Activated T-cell treated with anti-CD3 and anti-CD28 coated beads, Interleukin-2, amount 50 U/mL, for 4 hours (primary cell): ENCODE measurements at places on chromosomes 5 and 9. TPM values are rescaled to one million over a fixed set of nuclear protein-coding genes. Genes with fewer than 3 reads are reported as not detected.

PDE6A gene
- total RNA-seq = not detected

IFNA21 gene
- not detected for total RNA-seq

GRCh38 chr5:167952278-167952995 is 339.0 kb upstream of the WWC1 start:
- no peak for DNase-seq

GRCh38 chr5:180283026-180283615 is 8.8 kb downstream of the MAPK9 start:
- no peak for DNase-seq

GRCh38 chr5:95229646-95230045 is 55.2 kb downstream of the MCTP1 start:
- no peak for DNase-seq

GRCh38 chr9:102985162-102985895 is 9.8 kb upstream of the CYLC2 start:
- DNase-seq = no peak

- DNase-seq = no peak
Observed at GRCh38 chr5:100519075-100519474, 16.1 kb upstream of the FAM174A start.

- DNase-seq = no peak
Observed at GRCh38 chr5:54743581-54743980, 226.0 kb downstream of the SNX18 start.

DNA sequence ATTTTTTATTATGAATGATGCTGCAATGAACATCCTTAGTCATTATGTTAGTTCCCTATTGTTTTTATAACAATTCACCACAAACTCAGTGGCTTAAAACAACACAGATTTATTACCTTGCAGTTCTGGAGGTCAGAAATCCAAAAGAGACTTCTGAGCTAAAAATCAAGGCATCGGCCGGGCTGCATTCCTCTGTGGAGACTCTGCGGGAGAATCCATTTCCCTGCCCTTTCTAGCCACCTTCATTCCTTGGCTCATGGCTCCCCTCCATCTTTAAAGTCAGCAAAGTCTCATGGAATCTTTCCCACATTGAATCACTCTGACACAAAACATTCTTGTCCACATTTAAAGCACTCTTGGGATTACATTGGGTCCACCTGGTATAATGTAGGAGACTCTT is 38.6 kb downstream of the SNX18 start:
- no peak for DNase-seq

DNA sequence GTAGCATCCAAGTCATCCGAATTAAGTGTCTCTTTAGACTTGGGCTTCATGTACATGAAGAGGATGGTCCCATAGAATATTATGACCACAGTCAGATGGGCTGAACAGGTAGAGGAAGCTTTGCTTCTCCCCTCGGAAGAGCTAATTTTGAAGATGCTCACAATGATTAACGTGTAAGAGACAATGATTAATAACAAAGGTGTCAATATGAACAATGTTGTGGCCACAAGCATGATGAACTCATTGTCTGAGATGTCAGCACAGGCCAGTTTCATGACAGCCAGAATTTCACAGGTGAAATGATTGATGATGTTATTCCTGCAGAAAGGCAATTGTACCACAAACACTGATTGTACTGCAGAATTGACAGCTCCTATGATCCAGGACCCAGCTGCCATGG is 626 bp downstream of the OR13C2 start:
- no peak for DNase-seq
